ENCODE measurements at places on chromosomes 5 and 9. TPM values are rescaled to one million over a fixed set of nuclear protein-coding genes. Genes with fewer than 3 reads are reported as not detected.
A peak's percentile ranks its signal among the peaks of the same experiment; 100 is the strongest.

GRCh38 chr5:59709846-59710245 lies 183.7 kb downstream of the PDE4D start:
- no peak overlapping the region for H3K4me3 ChIP-seq
- DNase-seq = no peak
- no peaks in the 10 kb centered on the region for H3K4me1 ChIP-seq
- no peak overlapping the region for H3K27ac ChIP-seq
- H3K27me3 ChIP-seq = peaks cover 5% of the 10 kb centered on the region

- peaks cover 13% of the 10 kb centered on the region for H3K27me3 ChIP-seq
- H3K36me3 ChIP-seq = no peaks in the 10 kb centered on the region
- no peak overlapping the region for H3K4me3 ChIP-seq
- H3K27ac ChIP-seq = no peak overlapping the region
- peaks cover 8% of the 10 kb centered on the region for H3K4me1 ChIP-seq
Observed at GRCh38 chr9:122360891-122361290, 9.9 kb upstream of the PTGS1 start.

DNA sequence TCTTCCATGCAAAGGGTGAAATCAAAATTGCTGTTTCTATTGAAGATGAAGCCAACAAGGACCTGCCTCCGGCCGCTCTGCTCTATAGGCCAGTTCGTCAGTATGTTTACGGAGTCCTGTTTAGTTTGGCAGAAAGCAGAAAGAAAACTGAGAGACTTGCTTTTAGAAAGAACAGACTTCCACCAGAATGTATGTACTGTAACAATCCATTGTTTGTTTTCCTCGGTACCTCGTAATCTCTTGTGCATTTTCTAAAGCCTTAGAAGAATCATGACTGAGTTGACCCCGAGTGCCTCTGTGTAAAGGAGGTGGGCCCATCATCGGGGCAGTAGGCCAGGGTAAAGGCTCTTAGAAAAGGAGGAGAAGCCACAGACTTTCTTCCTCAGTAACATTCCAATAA lies 44.2 kb upstream of the PHF2 start:
- DNase-seq = no peak
- peaks cover 7% of the 10 kb centered on the region for H3K4me1 ChIP-seq
- H3K27me3 ChIP-seq = no peaks in the 10 kb centered on the region
- no peak overlapping the region for H3K27ac ChIP-seq
- peaks cover 24% of the 10 kb centered on the region for H3K36me3 ChIP-seq

- H3K27ac ChIP-seq = no peak overlapping the region
- H3K27me3 ChIP-seq = peaks cover 86% of the 10 kb centered on the region
- peaks cover 21% of the 10 kb centered on the region for H3K4me1 ChIP-seq
Observed at GRCh38 chr5:88885002-88885401, 2.0 kb upstream of the MEF2C start.

- H3K36me3 ChIP-seq = peaks cover 21% of the 10 kb centered on the region
- peak overlapping the region; percentile 90 for H3K4me3 ChIP-seq
- no peaks in the 10 kb centered on the region for H3K27me3 ChIP-seq
Observed at GRCh38 chr5:119353686-119354366, 2.0 kb upstream of the TNFAIP8 start.

DNA sequence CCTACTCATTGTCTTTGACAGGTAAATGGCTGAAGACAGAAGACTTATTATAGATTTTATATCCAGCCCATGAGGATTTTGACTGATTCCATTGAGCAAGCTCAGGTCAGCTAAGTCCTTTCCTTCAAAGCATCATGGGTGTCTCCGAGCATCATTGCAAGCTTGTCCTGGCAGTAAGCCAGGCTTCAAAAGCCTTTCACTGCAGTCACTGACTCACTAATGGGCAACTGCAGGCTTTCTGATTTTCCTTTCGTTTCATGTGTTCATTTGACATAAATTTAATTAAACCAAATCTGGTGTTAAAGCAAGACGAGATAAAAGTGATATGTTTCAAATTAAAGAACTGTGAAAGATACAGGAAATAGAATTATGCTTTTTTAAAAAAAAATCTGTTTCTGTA lies 426.2 kb downstream of the ANXA1 start:
- no peak overlapping the region for H3K4me3 ChIP-seq
- DNase-seq = no peak
- no peak overlapping the region for H3K27ac ChIP-seq
- no peaks in the 10 kb centered on the region for H3K4me1 ChIP-seq
- H3K27me3 ChIP-seq = no peaks in the 10 kb centered on the region

- peaks cover 5% of the 10 kb centered on the region for H3K27me3 ChIP-seq
- no peak overlapping the region for H3K27ac ChIP-seq
- DNase-seq = no peak
- no peaks in the 10 kb centered on the region for H3K36me3 ChIP-seq
- H3K4me3 ChIP-seq = no peak overlapping the region
Observed at GRCh38 chr5:61837788-61838187, 468.2 kb upstream of the KIF2A start.

- peaks cover 9% of the 10 kb centered on the region for H3K27me3 ChIP-seq
- H3K27ac ChIP-seq = no peak overlapping the region
- H3K4me1 ChIP-seq = no peaks in the 10 kb centered on the region
- no peak for DNase-seq
- no peak overlapping the region for H3K4me3 ChIP-seq
Observed at GRCh38 chr9:74772121-74772520, 115.6 kb downstream of the TRPM6 start.

GRCh38 chr5:37823433-37824152 lies 16.2 kb downstream of the GDNF start:
- DNase-seq = no peak
- H3K27ac ChIP-seq = no peak overlapping the region
- no peaks in the 10 kb centered on the region for H3K4me1 ChIP-seq
- peaks cover 6% of the 10 kb centered on the region for H3K27me3 ChIP-seq

GRCh38 chr5:175920231-175920811 lies 47.8 kb downstream of the THOC3 start:
- peaks cover under 1% of the 10 kb centered on the region for H3K4me1 ChIP-seq
- no peak for DNase-seq
- no peak overlapping the region for H3K27ac ChIP-seq
- peaks cover 21% of the 10 kb centered on the region for H3K36me3 ChIP-seq
- H3K27me3 ChIP-seq = no peaks in the 10 kb centered on the region

- no peaks in the 10 kb centered on the region for H3K4me1 ChIP-seq
- no peak overlapping the region for H3K27ac ChIP-seq
- peaks cover 31% of the 10 kb centered on the region for H3K27me3 ChIP-seq
- no peak for DNase-seq
- H3K36me3 ChIP-seq = no peaks in the 10 kb centered on the region
- H3K4me3 ChIP-seq = no peak overlapping the region
Observed at GRCh38 chr5:79898611-79899010, 92.5 kb downstream of the MTX3 start.

DNA sequence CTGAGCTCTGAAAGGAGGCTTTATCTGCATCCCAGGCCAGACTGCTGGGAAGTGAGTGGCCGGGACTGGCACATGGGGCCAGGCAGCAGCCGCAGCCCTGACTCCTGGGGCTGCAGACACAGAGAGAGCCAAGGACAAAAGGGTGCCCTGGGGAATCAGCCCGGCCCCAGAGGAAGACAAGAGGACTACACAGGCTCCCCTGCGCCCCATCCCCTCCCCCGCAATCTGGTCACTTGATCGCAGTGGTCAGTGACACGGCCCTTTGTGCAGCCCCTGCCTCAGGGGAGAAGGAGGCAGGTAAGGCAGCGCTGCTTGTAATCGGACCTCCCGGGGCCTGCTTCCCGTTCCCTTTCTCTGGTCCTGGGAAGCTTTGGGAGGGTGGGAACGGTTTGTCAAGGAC lies 55.5 kb upstream of the FUBP3 start:
- H3K4me1 ChIP-seq = no peaks in the 10 kb centered on the region
- H3K27me3 ChIP-seq = peaks cover 6% of the 10 kb centered on the region
- H3K36me3 ChIP-seq = no peaks in the 10 kb centered on the region
- no peak overlapping the region for H3K4me3 ChIP-seq
- no peak for DNase-seq

GRCh38 chr5:169367861-169368260 lies 66.9 kb upstream of the SLIT3 start:
- DNase-seq = no peak
- H3K27me3 ChIP-seq = peaks cover 3% of the 10 kb centered on the region
- no peaks in the 10 kb centered on the region for H3K4me1 ChIP-seq
- no peaks in the 10 kb centered on the region for H3K36me3 ChIP-seq

DNA sequence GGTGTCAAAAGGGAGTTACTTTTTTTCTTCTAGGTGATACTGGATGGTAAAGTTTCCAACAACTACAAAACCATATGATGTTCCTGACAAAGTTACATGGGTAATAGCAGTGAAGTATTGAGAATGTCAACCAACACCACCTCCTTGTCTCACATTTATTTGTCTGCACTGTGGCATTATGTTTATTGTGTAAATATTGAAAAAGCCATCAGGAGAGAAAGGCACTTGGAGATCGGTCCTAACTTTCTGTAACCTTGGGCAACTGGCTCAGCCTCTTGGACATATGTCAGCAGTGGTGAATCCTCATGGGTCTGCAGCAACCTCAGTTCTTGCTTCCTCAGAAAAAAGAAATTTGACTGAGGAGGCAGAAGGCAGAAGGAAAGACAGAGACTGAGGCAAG lies 50.0 kb upstream of the ICE1 start:
- H3K27ac ChIP-seq = no peak overlapping the region
- H3K4me3 ChIP-seq = no peak overlapping the region
- H3K36me3 ChIP-seq = no peaks in the 10 kb centered on the region
- DNase-seq = no peak
- no peaks in the 10 kb centered on the region for H3K4me1 ChIP-seq
- no peaks in the 10 kb centered on the region for H3K27me3 ChIP-seq

DNA sequence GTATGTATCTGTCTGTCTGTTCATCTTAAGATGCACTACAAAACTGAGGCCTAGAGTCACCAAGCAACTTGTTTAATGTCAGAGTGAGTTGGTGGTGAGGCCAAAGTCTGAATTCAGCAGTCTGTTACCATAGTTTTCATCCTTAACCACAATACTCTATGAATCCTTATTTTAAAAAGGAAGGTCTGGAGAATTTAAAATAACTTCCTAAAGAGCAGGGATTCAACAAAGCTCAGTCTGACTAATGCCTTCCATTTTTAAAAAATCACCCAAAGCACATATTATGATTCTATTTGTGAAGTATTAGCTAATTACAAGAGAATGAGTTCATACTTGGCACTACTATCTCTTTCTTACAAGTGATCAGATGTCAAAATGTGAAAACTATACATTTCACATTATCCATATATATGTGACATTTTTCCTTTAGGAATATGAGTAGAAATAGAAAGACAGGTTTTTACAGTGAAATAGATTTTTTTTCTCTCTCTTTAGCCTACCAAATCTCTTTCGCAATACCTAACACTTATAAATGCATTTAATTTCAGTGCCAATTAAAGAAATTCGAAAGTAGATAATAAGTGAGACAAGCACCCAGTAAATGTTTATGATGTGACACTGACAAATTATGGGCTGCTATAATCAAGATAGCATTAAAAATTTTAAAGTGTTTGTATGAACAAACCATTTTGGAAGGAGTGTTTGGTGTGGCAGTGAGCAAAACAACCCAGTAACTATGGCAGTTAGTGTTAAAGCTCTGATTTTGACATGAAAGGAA lies 102.3 kb upstream of the CDKN2B start:
- peaks cover 10% of the 10 kb centered on the region for H3K4me1 ChIP-seq
- H3K27me3 ChIP-seq = peaks cover 20% of the 10 kb centered on the region
- peaks cover 35% of the 10 kb centered on the region for H3K36me3 ChIP-seq

GRCh38 chr5:169213479-169213878 lies 87.5 kb downstream of the SLIT3 start:
- no peak overlapping the region for H3K4me3 ChIP-seq
- DNase-seq = no peak
- H3K27ac ChIP-seq = no peak overlapping the region
- H3K27me3 ChIP-seq = no peaks in the 10 kb centered on the region
- H3K4me1 ChIP-seq = no peaks in the 10 kb centered on the region

DNA sequence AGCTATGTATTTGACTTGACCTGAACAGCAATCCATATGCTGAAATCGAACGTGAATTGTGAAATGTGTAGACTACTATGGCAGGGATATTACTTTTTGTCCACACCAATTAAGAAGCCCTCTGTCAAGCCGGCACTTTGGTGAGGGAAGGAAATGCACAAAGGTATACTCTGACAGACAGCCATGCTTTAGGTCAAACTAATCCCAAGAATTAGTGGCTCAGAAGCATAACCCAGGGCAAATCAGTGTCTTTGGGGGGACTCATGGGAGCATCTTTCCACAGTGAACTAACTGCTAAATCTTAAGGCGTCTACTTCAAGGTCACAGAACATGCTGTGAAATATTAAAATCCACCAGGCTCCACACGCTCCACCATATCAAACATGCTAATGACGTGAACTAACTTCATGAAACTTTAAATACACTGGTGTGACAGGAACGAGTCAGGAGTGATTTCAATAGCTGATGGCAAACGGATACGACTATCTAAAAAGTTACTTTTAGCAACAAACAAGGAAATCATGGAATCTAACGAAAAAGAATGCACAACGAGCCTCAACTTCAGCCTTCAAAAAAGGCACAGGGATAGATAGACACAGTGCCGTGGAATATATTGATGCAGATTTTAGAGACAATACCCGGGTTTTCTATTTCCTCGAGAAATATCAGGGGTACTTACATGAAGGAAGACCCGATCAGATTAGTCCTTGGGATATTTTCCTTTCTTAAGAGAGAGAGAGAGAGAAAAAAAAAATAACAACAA lies 527 bp downstream of the MEF2C start:
- no peak for DNase-seq
- H3K36me3 ChIP-seq = no peaks in the 10 kb centered on the region
- H3K4me3 ChIP-seq = peak overlapping the region; percentile 92

- no peak for DNase-seq
- peaks cover 8% of the 10 kb centered on the region for H3K27me3 ChIP-seq
- H3K4me1 ChIP-seq = peaks cover 30% of the 10 kb centered on the region
- peak overlapping the region; percentile 46 for H3K27ac ChIP-seq
Observed at GRCh38 chr9:114777821-114778609, 27.8 kb downstream of the TNFSF15 start.

DNA sequence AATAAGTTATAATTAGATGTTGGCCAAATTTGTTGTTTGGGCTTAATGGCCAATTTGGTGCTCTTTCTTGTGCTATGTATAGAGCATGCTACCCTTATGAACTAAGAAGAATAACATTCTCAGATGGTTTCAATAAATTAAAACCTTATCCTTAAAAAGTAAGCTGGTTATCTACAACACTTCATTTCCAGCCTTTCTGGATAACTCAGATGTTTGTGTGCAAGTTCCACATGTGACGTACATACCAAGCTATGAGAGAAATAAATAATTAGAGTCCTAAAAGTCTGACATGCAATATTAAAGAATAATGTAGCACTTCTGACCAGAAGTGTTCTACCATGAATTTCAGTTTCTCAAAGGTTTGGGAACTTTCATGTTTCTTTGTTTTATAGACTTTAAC lies 11.7 kb downstream of the MTREX start:
- H3K36me3 ChIP-seq = peaks cover 23% of the 10 kb centered on the region
- H3K27me3 ChIP-seq = no peaks in the 10 kb centered on the region
- peaks cover 10% of the 10 kb centered on the region for H3K4me1 ChIP-seq

- peak overlapping the region; percentile 55 for H3K27ac ChIP-seq
- H3K4me3 ChIP-seq = no peak overlapping the region
- peaks cover 35% of the 10 kb centered on the region for H3K4me1 ChIP-seq
- H3K27me3 ChIP-seq = no peaks in the 10 kb centered on the region
Observed at GRCh38 chr9:137630126-137630525, 11.3 kb downstream of the EHMT1 start.

Gene PCA3
- total RNA-seq = not detected

Gene PCDHB9
- not detected for total RNA-seq

Gene FBP1
- 2.7 TPM for total RNA-seq

Gene NXNL2
- total RNA-seq = not detected

Gene SERINC5
- 70.2 TPM for total RNA-seq

Gene PCDHGA4
- 0.28 TPM for total RNA-seq

Gene FOXD4L6
- total RNA-seq = 0.28 TPM

Gene CARD6
- 4.4 TPM for total RNA-seq

Gene SPRY4
- 0.96 TPM for total RNA-seq

Gene TICAM2
- total RNA-seq = 1.8 TPM

Gene PCDHA9
- total RNA-seq = not detected

Gene MEIKIN
- total RNA-seq = 0.55 TPM

Gene STC2
- total RNA-seq = 14.7 TPM

Data from activated naive CD8-positive, alpha-beta T cell treated with anti-CD3 and anti-CD28 coated beads, Interleukin-2, amount 10 ng/mL, durations not matched to agents 7 days and 5 days (primary cell).